ENCODE measurements at places on chromosomes 2 and 18. TPM values are rescaled to one million over a fixed set of nuclear protein-coding genes. Genes with fewer than 3 reads are reported as not detected.

Gene MDH1B
- total RNA-seq, result 0.37 TPM

Gene PID1
- total RNA-seq, result not detected

Gene TEKT4
- not detected for total RNA-seq

Gene HNMT
- not detected for total RNA-seq

DNA sequence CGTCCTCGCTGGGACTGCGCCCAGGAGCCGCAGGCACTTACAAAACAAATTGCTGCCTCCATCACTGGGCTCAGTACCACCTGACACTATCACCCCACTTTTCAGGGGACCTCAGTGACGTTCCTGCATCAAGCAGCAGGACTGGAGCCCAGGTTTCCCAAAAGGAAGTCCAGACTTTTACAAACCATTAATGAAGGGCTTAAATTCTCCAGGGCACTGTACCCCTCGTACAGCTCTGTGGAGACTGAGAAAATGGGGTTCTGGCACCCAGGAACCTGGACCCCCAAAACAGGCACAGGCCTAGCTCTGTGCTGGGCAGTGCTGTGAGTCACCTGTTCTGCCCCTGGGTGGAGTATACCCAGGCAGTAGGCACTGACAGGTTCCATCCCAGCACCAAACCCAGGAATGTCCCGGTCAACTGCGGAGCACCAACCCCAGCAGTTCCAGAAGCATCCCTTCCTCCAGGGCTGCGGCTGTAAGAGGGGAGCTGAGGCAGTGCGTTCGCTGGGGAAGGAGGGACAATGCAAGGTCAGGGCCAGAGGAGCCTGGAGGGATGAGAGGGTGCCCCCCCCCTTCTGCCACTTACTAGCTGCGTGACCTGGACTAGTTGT is 24.6 kb upstream of the NOTO start:
- DNase-seq, result no peak

All from OCI-LY7 (cell line).